ENCODE measurements at places on chromosomes 7 and 10.

GRCh38 chr7:74355091-74355490 is 65.9 kb downstream of the CLIP2 start:
- no peak for DNase-seq

DNA sequence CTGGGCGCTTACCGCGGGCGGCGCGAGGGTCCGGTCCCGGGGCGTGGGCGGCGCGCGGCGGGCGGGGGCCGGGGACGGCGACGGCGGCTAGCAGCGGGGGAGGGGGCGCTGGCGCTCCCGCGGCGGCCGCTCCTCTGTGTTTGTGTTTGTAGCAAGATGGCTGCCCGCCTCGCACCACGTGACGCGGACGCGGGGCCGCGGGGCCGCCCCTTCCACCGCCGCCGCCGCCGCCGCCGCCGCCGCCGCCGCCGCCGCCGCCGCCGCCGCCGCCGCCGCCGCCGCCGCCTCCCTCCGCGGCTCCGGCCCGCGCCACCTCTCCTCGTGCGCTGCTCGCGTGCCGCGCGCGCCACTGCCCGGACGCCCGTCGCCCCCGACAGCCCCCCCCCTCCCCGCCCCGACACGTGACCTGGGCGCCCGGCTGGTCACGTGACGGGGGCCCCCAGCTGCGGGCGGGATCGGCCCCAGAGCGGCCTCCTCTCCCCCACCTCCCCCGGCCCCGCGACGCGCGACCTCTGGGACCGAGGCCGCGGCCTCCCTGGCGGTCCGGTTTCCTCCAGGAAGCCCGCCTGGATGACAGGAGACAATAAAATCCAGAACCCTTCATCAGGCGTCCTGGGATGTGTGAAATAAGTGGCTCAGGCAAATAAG is at the start of gene GIGYF1:
GIGYF1 (minus strand) TSS at position 153 of the 648 bp plus-strand sequence. CDS start 6,012 bp downstream, outside the sequence.
- DNase-seq, result no peak

DNA sequence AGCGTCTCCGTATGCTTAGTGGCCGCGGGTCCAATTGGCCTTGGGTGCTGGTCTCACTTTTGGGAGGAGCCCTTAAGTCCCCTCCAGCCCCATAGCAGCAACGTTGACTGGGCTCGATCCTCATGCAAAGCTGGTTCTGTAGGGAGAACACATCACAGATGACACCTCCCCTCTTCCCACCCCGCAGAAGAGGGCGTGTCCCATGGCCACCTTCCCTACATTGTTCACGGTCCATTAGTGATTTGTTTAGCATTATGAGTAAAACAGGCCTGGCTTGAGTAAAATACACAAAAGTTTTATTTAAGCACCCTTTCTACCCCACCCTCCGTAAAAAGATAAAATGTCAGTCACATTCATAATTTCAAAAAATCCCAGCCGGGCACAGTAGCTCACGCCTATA is 89.1 kb upstream of the SH2B2 start:
- no peak for DNase-seq

DNA sequence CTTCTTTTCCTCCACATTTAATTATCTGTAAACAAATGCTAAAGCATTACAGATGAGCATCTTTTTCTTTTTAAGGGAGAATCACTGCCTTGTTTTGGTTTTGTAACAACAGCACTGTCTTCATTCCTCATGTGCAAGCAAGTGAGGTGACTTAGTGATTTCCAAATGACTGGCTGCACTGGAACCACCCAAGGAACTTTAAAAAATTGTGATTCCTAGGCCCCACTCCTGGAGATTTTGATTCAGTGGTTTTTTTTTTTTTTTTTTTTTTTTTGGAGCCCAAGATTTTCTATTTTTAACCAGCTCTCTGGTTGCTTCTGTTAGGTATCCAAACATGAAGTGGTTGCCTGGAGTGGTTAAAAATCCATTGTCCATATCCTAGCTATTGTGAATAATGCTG is 176.2 kb downstream of the LRMDA start:
- DNase-seq, result no peak

GRCh38 chr10:11776080-11776479 is 33.9 kb downstream of the ECHDC3 start:
- no peak for DNase-seq

All from cortex of kidney (tissue), 1 donor.